KBM-7 (cell line): ENCODE measurements at places on chromosomes 7 and 10.

DNA sequence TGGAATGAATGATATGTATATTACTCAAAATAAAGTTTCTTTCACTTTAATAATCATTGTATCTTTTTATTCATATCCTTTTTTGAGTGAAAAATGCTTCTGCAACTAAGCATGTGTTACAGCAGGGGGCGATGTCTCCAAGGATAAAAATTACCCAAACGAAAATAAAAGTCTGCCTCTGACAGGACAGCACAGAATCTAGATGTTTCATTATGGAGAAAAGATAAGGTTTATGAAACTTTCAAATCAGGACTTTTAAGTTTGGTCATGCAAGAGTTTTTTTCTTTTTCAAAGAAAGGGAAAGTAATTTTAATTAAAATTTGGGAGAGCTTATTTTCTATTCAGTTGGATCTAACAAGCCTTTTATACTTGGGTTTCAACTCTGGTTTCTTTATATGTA lies 48.4 kb downstream of the TES start:
- peak; percentile 53 for DNase-seq

GRCh38 chr10:111885046-111885445 lies 298.5 kb downstream of the GPAM start:
- DNase-seq = no peak

DNA sequence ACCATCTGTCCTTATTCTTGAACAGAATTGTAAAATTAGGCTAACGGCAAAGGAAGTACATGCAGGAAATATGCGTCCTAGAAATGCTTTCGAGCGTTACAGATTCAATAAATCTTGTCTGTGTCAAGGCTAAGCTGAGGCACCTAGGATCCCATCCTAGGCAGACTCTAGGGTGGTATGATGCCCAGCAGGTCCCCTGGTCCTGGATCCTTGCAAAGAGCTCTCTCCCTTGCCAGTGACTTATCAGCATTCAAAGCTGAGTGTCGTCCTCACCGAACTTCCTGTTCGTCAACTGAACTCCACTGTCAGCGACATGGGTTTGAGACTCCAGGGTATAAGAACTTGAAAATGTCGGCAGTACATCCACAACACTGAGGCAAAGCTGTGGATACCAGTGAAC lies 61.5 kb downstream of the AKR1E2 start:
- no peak for DNase-seq

DNA sequence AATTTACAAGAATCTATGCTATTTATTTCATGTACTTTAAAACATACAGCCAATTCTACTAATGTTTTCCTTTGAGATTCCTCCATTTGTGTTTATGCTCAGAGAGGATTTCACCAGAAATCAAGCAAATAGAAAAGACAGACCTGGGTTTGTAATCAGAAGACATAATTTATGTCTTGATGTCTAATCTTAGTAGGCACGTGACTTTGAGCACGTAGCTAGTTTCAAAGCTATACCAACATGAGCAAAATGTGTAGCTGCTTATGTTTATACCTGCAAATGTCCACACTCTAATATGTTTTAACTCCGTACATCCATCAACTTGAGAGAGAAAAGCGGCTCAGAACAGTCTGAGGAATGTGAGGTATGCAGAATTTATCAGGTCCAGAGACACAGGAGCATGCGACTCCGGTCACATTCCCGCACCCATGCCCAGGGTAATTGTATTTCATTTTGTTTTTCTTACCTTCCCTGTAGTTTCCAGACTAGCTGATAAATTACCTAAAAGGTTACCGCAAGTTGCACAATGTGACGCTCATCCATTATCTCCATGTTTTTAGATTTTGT lies 40.0 kb downstream of the SVOPL start:
- DNase-seq = no peak

DNA sequence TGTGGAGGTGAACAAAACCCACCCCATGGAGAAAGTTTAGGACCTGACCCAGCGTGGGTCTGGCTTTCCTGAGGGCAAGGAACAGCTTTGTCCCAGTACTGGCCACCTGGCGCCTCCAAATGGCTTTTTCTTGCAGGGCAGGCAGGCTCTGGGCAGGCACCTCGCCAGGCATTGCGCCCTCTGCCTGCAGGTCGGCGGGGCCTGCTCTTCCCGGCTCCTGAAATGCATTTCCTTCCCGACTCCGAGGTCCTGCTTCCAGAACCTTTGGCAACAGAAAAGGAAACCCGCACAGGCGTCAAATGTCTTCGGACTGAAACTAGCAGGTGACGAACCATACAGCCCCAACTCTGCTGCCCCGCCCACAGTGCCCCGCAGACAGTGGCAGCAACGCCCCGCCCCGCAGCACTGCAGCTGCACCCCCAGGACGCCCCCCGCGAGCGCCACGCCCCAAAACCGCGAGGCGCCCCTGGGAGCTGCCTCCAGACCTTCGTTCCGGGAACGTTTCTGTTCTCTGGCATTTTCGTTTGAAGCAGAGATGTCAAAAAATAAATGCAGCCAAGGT lies 65.5 kb downstream of the C10orf143 start:
- DNase-seq = no peak

DNA sequence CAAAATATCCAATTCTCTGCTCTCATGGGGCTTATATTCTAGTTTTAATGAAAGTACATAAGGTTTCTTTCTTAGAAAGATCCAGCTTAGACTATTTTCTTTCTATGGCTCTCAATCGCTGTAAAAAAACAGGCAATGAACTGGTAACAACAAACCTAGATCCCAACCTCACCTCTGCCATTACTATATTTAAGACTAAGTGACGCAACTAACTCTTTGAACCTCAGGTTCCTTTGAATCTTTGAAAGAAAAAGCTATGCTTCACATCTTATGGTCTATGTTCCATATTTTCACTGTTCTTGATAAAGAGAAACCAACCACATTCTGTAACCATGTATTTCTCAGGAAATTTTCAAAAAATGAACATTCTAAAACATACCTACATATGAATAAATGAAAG lies 88.5 kb downstream of the ELAPOR2 start:
- DNase-seq = no peak

- peak; percentile 41 for DNase-seq
Observed at GRCh38 chr7:90736968-90737939, 141.1 kb downstream of the CDK14 start.
